Stimulated activated CD4-positive, alpha-beta T cell treated with anti-CD3 and anti-CD28 coated beads, Interleukin-4, amount 100 ng/mL, for 48 hours (primary cell): ENCODE measurements at places on chromosomes 11 and 22.
A peak's percentile ranks its signal among the peaks of the same experiment; 100 is the strongest.

GRCh38 chr11:1401656-1402221, 12.0 kb downstream of the BRSK2 start:
- DNase-seq = peak; percentile 23

GRCh38 chr22:46071451-46072109, 78.7 kb upstream of the PPARA start:
- DNase-seq = peak; percentile 54

DNA sequence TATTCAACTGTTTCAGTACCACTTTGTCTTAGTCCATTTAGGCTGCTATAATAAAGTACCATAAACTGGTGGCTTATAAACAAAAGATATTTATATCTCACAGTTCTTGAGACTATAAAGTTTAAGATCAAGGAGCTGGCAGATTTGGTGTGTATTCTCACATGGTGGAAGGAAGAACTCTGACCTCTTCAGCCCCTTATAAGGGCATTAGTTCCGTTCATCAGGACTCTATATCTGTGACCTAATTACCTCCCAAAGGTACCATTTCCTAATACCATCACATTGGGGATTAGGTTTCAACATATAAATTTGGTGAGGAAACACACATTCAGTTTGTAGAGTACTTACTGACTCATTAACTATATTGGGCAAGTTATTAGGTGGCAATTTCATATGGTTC, 10.7 kb upstream of the ARL14EP start:
- DNase-seq = no peak

GRCh38 chr11:28757725-28758515, 649.7 kb downstream of the METTL15 start:
- no peak for DNase-seq

GRCh38 chr22:42431401-42432019, 693 bp downstream of the NFAM1 start:
- DNase-seq = no peak

GRCh38 chr11:62125881-62126280, 2.1 kb downstream of the INCENP start:
- no peak for DNase-seq

GRCh38 chr22:20566420-20567260, 59.2 kb downstream of the MED15 start:
- DNase-seq = no peak

GRCh38 chr11:27997344-27997743, 110.6 kb downstream of the KIF18A start:
- no peak for DNase-seq

DNA sequence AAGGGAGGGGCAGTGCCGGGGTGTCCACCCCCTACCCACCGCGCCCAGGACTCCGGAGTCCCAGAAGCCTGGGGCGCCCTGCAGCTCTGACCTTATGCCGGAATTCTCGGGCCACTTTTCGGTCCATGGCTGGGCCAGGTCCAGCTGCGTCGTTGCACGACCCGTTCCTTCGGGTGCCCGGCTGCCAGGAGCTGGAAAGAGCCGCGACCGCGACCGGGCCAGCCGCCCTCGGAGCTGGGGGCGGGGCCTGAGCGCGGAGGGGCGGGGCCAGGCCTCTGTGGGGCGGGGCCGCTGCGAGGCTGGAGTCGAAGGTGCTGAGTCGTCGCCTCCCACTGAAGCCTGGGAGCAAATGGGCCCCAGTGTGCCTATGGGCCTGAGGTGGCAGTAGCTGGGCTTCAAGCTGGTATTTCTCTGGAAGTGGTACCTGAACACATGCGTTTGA, at the start of gene USH1C:
Gene USH1C (minus strand): TSS at position 236 of the 442 bp plus-strand sequence. CDS start 109 bp downstream, at position 127.
- DNase-seq = peak; percentile 39

- DNase-seq = no peak
These were observed 26.2 kb upstream of the LIN7C start for GRCh38 chr11:27532652-27533325.

DNA sequence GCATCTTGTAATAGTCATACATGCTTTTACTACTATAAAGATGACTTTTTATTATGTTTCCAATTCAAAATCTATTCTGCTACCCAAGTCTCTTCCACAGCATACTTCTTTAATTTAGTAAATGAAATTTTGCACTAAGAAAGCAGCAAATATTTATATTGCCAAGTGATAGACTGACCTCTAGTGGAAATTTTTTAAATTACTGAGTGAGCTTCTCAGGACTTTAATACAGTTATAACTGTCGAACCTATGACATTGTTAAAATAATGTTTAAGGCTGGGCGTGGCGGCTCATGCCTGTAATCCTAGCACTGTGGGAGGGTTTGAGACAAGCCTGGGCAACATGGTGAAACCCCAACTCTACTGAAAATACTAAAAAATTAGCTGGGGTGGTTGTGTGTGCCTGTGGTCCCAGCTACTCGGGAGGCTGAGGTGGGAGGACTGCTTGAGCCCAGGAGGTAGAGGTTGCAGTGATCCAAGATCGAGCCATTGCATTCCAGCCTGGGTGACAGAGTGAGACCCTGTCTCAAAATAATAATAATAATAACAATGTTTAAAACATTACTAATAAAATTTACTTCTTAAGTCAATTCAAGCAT, 27.3 kb downstream of the STK33 start:
- DNase-seq = no peak

DNA sequence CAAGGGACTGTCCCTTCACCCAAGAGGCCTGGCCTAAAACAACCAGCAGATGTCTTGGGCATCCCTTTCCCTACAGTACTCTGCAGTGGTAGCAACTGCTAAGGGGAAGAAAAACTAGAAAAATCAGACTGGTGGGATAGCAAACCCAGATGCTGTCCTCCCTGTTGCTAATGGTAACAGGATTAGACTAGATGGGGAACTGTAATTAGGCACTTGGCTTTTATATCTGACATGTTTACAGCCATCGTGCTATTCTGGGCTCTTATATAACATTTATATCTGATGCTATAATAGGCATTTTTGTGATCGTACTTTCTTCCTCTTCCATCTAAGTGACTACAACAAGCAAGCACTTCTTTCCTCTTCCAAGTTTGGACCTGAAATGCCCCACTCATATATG, 316.7 kb downstream of the DLG2 start:
- no peak for DNase-seq

DNA sequence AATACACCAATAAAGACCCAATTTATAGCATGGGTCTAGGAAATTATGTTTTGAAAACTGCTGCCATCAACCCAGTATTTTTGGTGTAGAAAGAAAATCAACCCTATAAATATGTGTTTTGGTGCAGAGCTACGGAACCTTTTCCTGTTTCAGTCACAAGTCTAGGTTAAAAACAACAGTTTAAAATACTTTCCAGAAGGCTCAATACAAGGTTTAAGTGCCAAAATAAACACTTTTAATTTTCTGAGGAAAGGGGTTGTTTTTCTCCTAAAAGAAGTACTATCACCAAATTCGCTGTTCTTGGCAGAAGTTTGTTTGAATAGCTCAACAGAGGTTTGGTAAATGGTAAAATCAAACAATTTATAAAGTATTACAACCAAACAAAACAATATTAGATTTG, 201.3 kb downstream of the TMEM135 start:
- DNase-seq = no peak

DNA sequence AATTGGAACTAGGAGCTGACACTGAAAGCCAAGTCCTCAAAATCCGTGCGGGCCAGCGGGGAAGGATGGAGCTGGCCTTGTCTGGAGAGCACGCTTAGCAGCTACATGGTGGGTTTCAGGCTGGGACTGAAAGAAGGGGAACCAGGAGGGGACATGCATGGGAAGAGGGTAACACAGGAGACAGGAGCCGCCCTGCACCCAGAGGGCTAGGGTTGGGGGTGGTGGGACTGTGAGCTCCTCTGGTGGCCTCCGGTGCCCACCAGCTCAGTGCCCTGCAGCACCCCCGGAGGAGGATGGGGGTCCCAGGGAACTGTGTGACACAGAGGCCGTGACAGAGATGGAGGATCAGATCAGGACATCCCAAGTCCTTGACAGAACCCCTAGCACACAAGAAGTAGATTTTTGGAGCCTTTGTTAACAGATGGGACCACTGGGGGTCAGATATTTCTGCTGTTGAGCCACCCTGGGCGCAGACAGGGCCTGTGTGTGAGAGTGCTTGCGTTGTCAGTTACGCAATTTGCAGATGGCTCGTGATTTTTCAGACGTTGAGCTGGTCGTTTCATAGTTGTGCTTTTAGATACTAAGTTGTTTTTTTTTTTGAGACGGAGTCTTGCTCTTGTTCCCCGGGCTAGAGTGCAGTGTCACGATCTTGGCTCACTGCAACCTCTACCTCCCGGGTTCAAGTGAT, 21.3 kb upstream of the GRAMD4 start:
- no peak for DNase-seq

- DNase-seq = no peak
These were observed 393.8 kb downstream of the AASDHPPT start for GRCh38 chr11:106471276-106471675.

- DNase-seq = no peak
These were observed 9.8 kb downstream of the IL17REL start for GRCh38 chr22:50002791-50003190.

DNA sequence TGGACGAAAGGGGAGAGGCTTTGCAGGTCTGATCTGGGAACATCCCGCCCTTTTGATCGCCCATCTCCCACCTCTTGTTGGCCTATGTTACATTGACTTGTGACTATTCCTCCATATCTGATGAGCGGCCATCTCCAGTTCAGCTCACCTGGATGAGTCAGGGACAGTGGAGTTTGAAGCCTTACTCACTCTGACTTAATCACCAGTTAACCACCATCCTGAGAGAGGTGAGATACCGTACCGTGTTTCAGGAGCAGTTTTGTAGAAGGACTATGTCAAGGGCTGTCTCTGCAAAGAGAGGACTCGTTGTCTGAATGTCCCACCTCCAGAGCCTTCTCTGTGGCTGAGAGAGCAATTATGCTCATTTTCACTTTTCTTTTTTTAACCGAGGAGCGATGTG, 771.7 kb downstream of the NTM start:
- no peak for DNase-seq

GRCh38 chr11:19352072-19352770, 111.5 kb upstream of the E2F8 start:
- no peak for DNase-seq

DNA sequence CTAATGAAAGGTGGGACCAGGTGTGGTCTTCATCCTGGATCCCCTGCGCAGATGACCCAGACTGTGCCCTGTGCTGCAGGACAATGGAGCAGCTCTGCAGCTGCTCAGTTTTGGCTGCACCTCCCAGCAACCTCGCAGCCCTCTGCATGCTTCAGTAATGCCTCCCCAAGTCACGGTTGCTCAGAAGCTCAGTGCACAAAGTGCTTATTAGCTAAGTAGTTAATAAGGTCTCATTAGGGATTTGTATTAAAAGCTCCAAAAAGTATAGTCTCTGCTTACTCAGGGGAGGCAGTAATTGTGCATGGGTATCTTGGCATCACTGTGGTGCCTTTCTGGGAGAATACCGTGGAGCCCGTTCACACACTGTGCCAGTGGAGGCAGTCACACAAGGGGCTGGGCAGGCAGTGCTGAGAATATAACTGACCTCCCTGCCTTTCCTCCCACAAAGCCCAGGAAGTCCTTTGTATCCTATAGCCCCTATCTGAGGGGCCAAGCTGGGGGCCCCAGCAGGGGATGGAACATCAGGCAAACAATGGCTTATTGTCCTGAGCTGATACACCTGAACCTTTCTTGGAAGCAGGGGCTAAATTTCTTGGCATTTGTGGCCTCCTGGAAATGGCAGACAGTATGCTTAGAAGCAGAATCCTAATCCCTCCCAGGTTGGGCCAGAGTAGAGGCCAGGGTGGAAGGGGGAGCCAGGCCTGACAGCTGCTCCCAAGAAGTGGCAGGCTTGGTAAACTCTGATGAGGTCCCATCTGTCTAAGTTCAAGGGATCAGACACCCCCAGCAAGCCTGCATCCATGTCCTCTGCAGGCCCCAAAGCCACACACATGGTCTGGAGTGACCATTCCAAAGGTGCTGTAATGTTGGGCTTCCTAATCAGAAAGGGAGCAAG, 125.5 kb upstream of the PARVA start:
- DNase-seq = no peak

GRCh38 chr11:90221803-90222458, 918 bp downstream of the CHORDC1 start:
- DNase-seq = no peak

GRCh38 chr11:61336171-61336935, 3.3 kb downstream of the TKFC start:
- DNase-seq = peak; percentile 72

DNA sequence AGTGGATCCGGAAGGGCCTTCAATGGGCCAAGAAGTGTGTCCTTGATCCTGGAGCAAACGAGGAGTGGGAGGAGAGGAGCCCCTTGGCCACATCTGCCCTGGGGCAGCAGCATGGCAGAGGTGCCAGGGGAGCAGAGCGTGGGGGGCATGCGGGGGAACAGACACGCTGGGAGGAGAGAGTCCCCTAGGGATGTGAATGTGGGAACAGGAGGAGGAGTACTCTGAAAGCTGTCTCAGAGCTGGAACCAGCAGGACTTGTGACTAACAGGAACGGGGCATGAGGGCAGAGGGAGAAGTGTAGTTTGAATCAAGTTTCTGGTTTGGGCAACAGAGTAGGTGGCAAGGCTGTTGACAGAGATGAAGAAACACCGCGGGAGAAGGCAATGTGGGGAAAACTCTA, 54.5 kb upstream of the SLC35C1 start:
- no peak for DNase-seq

- no peak for DNase-seq
These were observed at the start of gene TAGLN for GRCh38 chr11:117199053-117199915. TAGLN (plus strand) TSS chr11:117199370; CDS start chr11:117203014, 3,644 bp downstream.

- no peak for DNase-seq
These were observed 772.0 kb downstream of the ETS1 start for GRCh38 chr11:127815331-127815730.

GRCh38 chr11:66768088-66768521, 39.1 kb upstream of the SPTBN2 start:
- DNase-seq = no peak

- peak; percentile 8 for DNase-seq
These were observed 1.1 kb upstream of the SLC35F2 start for GRCh38 chr11:107859459-107860239.

- no peak for DNase-seq
These were observed 218.8 kb downstream of the PGR start for GRCh38 chr11:100910808-100911207.

DNA sequence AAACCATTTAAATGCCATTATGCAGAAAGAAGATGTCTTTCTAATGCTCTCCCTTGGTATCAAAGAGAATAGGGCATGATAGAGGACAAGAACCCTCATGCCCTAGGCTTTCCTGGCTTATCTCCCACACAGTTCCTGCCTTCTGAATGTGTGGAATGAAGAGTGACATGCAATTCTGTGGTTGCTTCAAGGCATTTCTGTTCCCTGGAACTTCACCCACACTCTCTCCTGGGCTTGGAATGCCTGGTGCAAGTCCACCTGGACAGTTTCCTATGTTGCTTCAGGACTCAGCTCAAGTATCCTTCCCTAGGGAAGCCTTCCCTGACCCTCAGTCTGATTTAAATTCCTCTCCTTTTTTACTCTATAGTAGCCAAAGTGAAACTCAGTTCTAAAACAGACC, 53.8 kb upstream of the DRD2 start:
- DNase-seq = no peak

DNA sequence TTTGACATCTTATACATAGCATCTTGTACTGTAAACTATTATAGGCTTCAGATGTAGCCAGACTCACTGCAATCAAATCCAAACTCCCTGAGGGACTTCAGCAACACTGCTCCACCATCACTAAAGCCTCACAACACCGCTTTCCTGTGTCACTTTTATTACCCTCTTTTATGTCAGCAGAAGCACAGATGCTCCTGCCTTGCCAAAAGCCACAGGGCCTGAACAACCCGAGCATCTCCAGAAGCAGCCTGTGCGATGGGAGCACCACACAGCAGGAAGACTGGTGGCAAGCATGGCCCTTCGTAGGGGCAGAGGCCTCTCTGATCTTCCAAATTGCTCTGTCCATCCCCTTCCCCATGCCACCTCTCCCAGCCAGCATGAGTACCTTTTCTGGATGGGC, 22.9 kb downstream of the TMEM123 start:
- no peak for DNase-seq
